H4 (cell line): ENCODE measurements at places on chromosomes 2 and 18. TPM values are rescaled to one million over a fixed set of nuclear protein-coding genes. Genes with fewer than 3 reads are reported as not detected.

Gene CD8B2
- not detected in 2 replicates for total RNA-seq

Gene CFAP221
- total RNA-seq = 1.0 TPM in 1 of 2 replicates, not detected in the other

Gene SP5
- total RNA-seq = not detected in 2 replicates

Gene GKN1
- total RNA-seq = not detected in 2 replicates

Gene TUBA3E
- 0.10 TPM in 1 of 2 replicates, not detected in the other for total RNA-seq

Gene SCN7A
- total RNA-seq = not detected in 2 replicates

- DNase-seq = no peak
Observed at GRCh38 chr2:144241801-144242200, 278.1 kb downstream of the ZEB2 start.

GRCh38 chr2:156589381-156590079 is 153.4 kb downstream of the GPD2 start:
- DNase-seq = peak; percentile 49

DNA sequence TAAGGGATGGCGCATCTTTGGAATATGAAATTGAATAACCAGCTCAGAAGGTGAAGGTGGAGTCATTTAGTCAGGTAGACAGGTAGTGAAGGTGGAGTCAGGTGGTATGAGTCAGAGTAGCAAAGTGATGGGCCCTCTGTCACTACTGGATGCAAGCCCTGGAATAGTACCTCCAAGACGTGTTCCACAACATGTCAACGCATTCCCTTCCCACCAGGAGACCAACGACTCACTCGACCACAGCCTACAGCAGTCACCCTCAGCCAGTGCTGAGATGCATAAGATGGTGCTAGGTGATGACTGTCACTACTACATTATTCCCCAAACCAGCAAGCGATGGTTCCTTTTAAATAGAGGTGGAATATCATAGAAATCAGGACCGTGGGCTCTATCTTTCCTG is 6.8 kb downstream of the CPLX4 start:
- DNase-seq = no peak

DNA sequence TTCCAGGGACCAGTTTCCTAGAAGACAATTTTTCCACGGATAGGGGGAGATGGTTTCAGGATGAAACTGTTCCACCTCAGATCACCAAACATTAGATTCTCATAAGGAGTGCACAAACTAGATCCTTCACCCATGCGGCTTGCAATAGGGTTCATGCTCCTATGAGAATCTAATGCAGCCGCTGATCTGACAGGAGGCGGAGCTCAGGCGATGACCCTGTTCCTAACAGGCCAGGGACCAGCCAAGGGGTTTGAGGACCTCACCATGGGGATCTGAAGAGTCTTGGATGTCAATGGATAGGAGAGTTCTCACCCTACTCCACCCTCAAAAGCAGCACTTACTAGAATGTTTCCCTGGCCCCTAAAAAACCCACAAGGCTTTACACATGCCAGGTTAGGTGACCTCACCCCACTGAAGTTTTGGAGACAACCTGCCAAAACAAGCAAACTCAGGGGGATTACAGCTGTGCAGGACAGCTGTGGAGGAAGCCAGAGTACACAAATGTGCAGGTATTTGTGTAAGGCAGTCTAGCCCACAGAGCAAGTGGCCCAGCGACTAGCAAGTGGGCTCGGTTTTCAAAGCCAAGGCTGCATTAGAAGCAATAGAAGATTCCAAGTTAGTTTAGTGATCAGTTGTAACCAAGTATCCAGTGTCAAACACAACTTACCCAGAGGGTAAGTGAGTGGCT is 3.9 kb downstream of the EVA1A start:
- DNase-seq = no peak

GRCh38 chr18:58235001-58235436 is 191.0 kb downstream of the NEDD4L start:
- DNase-seq = no peak

GRCh38 chr2:85165088-85165690 is 32.0 kb downstream of the TCF7L1 start:
- no peak for DNase-seq

GRCh38 chr2:36511858-36512603 is 85.9 kb downstream of the FEZ2 start:
- DNase-seq = no peak

DNA sequence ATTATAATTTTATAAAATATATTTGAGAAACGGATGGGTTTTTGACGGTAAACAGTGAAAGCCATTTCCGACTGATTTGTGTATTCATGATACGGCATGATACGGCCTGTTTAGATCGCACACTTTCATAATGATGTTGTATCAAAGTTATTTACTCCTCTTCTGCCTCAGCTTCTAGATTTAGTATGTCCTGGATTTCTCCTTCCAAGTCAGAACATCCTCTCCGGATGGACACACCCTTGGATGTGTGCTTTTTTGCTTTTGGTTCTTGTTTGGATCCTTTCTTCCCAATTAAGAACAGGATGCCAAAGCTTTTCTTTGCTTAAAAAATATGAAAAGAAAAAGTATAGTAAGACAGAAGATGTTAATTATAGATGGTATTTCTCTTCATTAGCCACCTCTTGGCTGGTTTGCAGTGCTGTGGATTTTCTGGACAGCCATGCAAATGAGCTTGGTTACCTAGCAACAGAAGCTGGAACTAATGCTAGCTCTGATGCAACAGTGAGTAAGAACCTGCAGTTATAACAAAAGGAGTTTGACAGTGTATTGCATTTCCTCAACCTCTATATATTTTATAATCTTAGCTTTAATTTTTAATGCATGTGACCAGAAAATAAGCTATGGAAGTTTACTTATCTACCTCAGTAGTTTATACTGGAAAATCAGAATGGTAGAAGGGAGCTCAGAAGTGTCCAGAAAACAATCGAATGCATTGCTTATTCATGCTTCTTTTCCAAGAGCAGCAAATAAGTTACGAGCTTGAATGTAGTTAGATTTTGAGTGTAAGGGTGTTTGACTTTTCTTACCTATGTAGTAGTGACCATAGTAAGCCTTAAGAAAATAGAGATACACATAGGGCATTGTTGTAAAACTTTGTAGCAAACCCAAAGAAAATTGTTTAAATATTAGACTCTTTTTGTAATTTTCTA is 27.9 kb downstream of the RMND5A start:
- peak; percentile 51 for DNase-seq

GRCh38 chr2:106073678-106074406 is 120.3 kb downstream of the UXS1 start:
- DNase-seq = no peak

DNA sequence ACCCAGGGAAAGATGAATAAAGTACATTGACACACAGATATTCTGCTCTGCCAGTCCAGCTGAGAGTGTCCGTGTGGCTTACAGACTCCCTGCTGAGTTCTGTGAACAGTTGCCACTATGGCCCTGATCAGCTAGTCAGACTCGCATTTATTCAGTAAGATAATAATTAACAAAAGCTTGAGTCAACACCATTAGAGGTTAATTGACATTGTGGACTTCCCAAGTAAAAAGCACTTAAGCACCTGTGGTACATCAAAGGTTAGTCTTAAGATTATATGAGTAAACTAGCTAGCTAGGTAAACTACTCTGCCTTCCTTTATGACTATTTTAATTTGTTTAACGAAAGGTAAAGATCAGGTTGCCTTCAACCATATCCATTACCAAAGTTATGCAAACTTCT is 33.7 kb downstream of the ANKRD30B start:
- no peak for DNase-seq

GRCh38 chr18:13180614-13181375 is 37.8 kb upstream of the LDLRAD4 start:
- DNase-seq = no peak
